Activated T-helper 1 cell treated with anti-CD3 and anti-CD28 coated beads, Interleukin-2, amount 50 U/mL, for 16 hours (primary cell): ENCODE measurements at places on chromosomes 5 and 9.
A peak's percentile ranks its signal among the peaks of the same experiment; 100 is the strongest.

DNA sequence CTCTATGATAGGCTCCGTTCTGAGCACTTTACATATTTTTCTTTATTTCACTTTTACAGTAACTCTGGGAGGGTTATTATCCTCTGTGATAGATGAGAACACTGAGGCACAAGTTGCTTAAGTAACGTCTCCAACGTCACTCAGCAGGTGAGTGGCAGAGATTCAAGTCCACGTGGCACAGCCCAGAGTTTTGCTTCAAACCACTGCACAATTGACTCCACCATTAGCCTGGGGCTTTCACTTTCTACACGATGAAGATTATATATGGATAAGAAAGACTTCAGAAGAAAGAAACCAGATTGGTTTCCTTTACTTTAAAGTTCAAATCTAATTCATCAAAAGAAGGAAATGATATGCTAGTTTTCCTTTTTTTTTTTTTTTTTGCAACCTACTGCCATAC is 245.9 kb downstream of the SYK start:
- DNase-seq: no peak

DNA sequence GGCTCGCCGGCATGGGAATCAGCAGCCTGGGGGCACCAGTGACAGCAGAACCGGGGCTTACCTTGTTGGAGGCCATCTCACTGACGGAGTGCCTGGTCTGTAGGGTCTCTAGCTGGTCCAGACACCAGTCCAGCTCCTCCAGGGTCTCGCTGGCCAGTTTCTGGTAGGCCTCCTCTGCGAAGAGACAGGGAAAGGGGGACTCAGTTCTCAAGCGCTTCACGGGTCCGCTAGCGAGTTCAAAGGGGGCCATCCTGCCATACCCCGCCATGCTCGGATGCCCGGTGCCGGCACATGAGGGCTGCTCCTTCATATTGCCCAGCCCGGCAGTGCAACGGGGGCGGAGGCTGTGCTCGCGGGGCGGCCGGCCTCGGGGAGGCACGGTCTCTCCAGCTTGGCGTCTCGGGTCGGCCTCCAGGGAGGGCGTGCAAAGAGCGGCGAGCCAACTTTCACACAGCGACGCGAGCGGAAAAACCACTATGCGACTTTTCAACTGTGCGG is 456.0 kb downstream of the RAB3C start:
- DNase-seq: no peak

- DNase-seq: no peak
These were observed 55.2 kb downstream of the NMUR2 start for GRCh38 chr5:152349683-152350526.

DNA sequence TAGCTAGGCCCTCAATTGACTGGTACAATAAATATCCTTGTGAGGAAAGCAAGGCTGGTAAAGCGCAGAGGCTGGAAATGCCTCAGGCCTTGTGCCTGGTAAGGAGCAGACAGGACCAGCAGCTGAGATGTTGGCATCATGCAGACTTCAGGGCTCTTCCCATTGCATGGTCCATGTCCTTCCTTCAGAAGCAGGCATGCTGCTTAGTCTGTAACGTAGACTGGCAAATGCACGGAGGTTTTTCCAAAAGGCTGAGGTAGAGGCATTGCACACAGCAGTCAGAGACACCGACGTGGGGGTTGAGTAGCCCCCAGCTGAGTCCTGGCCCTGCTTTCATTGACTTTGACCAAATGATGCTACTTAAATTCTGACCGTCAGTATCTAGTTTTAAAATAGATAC is 87.1 kb downstream of the ADRB2 start:
- no peak for DNase-seq

GRCh38 chr5:13783726-13784125 is 160.8 kb downstream of the DNAH5 start:
- DNase-seq: no peak

DNA sequence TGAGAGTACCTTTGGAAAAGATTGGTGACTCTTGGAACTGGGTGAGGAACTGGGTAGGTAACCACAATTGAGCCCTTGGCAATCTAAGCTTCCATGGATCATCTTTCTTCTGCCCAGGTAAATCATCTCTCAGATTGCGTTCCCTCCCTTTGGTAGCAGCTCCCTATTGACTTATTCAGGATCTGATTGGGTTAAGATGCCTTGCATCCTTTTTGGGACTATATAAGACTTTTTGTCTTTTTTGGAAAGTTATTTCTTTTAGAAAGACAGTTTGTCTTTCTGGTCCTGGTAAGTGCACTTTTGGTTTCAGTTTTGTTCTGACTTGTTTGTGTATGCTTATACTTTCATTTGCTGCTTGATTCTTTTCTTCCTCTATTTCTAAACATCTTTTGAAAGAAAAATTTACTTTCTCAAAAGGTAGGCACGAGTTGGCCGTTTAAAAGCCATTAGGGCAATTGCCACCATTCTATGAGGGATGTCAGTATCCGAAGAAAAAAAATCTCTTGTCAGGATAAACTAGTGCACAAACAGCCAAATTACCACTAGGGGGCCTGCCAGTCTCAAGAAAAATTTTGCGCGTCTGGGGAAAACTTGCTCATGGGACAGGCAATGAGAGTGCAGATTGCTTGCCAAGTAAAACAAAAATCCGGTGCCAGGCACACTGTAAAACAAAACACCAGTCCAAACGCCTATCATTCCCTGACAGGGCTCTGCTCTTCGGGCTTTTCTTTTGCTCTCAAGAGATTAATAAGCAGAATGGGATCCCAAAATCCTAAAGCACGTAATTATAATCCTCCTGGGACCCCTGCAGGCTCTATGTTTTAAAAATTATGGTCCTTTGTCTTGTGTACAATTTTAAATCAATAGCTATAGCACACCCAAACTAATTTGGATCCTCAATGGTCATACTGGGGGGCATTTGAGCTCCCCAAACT is 12.8 kb downstream of the OR1J1 start:
- peak; percentile 33 for DNase-seq

GRCh38 chr5:74371621-74372020 is 268.9 kb downstream of the ENC1 start:
- no peak for DNase-seq

DNA sequence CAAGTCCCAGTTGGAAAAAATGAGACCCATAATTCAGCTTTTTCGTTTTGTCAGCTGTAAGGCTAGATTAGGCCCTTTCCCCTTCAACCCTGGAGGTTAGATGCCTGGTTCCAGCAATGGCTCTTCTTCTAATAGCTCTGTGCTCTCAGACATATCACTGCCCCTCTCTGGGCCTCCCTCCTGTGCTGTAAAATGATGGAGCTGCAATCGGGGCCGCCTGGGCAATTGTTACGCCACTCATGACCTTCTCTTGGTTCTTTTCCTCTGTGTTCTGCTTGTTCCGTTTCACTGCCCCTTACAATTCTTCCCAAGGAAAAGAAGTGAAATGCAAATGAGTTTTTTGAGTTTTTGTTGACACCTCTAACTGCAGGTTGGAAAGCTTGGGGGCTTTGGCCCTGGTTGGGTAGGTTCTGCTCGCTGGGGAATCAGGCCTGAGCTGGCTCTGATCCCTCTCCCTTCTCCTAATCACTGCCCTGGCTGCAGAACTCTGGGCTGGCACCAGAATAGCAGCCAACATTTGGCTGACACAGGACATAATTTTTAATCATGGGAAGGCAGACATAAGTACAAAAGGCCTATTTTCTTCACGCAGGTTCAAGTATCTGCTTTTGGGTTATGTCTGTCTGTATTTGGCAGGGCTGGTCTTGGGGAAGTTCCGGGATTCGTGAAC is 110.9 kb downstream of the FOXD1 start:
- DNase-seq: no peak

DNA sequence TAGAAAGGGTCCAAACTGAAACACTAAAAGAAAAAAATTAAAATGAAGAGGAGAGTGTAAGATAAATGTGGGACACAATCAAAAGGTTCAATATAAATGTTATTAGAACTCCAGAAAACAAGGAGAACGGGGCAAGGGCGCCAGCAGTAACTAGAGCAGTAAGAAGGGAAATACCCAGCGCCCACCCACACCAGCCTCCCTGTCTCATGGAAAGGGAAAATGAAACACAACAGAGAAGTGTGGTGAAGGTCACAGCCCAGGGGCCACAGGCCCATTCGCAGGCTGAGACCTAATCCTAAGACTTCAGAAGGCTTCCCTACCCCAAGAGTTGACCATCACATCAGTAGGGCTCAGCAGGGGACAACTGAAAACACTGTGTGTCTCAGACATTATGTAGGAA is 45.8 kb upstream of the CLK4 start:
- DNase-seq: no peak

DNA sequence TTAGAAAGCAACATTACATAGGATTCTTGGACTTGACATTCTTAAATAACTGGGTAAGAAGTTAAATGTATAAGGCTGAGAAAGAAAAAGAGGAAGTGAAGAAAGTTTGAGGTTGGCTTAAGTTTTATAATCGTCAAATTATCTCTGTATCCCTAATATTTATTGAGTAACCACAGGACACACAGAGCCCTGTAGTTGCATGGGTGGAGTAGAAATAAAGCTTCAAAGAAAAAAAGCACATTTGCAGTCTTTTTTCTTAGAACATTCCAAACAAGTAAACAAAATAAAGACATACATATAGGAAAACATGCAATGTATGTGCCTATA is 137.0 kb downstream of the CCDC192 start:
- no peak for DNase-seq

DNA sequence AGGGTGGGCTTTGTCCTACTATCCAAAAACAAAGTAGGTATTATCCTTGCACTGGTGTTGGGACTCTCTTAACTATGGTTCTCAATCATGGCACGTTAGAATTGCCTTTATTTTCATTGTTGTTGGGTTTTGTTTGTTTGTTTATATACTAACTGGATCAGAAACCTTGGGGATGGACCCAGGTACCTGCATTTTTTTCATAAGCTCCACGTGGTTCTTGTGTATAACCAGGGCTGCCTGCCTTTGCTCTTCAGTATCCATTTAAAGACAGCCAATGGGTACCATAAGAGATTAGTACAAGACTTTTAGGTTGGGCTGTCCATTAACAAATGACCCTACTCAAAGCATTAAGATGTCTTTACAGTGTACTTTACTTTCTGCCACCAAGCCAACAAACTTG is 2.5 kb upstream of the SSBP2 start:
- no peak for DNase-seq

GRCh38 chr9:37471942-37472684 is 6.9 kb upstream of the ZBTB5 start:
- no peak for DNase-seq

- DNase-seq: no peak
These were observed 292.6 kb upstream of the TAS2R1 start for GRCh38 chr5:9922719-9923118.

DNA sequence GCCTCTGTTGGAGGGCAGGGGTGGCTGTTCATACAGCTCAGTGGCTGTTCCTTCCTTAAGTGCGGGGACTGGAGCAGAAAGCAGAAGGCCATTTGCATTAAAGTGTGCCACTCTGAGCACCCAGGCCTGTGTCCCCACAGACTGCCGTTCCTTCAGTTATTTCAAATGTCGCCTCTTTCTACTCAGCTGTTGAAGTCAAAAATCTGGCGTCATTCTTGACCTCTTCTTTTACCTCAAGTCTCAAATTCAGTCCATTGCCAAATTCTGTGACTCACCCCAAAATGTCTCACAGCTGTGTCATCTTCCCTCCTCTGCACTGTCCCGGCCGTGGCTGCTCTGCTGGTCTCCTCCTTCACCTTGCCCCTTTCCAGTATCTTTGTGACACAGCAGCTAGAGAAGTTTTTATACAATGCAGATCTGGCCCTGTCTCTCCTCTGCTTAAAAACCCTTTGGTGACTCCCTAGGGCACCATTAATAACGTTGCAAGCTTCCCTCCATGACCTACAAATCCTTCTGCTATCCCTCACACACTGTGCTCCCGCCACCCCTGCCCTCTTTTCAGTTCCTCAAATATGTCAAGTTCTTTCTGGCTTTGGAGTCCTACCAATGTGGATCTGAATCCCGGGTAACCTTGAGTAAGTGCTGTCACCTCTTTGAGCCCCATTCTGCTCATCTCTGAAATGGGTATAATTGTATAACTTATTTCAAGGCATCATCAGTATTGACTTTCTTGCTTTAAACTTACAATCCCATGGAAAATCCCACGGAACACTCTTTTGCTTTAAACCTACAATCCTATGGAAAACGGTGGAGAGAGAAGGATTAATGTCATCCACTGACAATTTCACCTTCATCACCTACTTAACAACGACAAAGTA is 98.3 kb upstream of the BOD1 start:
- DNase-seq: no peak

- no peak for DNase-seq
These were observed 18.6 kb upstream of the OLFM1 start for GRCh38 chr9:135068776-135069415.

GRCh38 chr5:88680253-88681132 is 202.5 kb downstream of the MEF2C start:
- peak; percentile 66 for DNase-seq
